Epithelial cell of prostate (primary cell): ENCODE measurements at places on chromosomes 12 and 14.

DNA sequence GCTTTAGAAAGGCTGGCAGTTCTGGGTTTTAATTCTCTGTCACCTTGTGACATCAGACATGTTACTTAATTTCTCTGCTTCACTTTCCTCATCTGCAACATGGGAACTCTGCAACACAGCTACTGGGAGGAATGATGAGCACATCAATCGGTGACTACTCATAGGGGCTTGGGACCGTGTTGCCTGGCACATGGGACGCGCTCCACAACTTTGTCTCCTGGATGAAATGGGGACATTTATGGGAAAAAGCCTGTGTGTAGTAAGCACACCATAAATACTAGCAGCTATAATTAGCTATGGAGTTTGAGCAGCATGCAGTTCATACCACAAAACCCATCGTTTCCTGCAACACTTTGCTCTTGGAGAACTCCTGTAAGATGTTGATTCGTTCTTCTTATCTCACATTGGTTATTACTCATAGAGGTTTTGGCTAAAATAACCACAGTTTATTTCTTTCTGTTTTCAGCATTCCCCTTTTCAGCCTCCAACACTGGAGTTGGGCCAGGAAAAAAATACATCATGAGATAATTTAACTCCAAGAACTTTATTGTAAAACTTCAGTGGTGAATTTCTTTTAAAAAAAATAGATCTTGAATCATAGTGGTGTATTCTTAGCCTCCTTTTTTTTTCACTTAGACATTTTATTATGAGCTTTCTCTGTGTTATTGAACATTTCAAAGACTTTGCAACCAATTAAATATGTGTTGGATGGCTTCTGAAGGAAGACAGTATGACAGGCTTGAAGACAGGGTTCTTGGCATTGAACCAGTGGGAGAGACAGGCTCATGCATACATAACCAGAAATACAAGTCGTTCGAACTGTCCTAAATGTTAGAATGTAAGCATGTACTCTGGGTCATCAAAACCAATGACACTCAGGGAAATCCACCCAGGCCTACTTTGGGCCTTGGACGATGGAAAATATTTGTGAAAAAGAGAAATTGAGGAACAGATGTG, 72.7 kb downstream of the RIN3 start:
- DNase-seq: no peak

- DNase-seq: no peak
Measured at GRCh38 chr12:128968668-128969067, 115.4 kb downstream of the GLT1D1 start.

GRCh38 chr14:62006116-62006731, 244.0 kb downstream of the SNAPC1 start:
- DNase-seq: no peak

DNA sequence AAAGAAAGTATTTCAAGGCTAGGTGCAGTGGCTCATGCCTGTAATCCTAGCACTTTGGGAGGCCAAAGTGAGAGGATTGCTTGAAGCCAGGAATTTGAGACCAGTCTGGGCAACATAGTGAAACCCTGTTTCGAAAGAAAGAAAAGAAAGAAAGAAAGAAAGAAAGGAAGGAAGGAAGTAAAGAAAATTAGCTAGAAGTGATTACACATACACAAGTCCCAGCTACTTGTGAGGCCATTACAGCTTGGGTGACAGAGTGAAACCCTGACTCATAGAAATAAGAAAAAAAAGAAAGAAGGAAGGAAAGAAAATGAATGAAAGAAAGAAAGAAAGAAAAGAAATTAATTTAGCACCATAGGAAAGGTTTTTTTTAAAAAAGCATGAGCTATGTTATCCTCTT, 33.3 kb upstream of the PPP1CC start:
- no peak for DNase-seq

- no peak for DNase-seq
Measured at GRCh38 chr12:63164911-63165310, 13.9 kb upstream of the AVPR1A start.

DNA sequence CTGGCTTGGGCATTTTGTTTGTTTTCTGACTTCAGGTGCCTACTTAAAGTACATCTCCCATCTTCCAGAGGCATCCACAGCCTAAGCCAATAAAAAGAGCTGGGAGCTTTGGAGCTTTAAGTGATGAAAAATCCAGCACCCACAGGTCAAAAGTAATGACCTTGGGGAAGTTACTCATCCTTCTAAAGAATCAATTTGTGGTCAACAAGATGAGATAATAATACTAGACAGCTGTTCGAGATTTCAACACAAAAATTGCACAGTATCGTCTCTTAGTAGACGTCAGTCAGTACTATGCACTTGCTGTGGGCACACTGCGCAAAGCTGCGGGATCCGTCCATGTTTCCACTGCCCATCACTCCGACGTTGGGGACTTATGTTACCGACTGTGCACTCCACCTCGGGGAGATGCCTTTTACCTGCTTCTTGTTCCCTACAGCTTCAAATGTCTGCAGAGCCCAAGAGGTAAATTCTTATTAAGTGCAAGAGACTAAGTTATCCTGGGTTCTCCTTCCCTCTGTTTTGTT, 1.3 kb downstream of the ST8SIA1 start:
- no peak for DNase-seq
